ENCODE measurements at places on chromosomes 13 and 19.
A peak's percentile ranks its signal among the peaks of the same experiment; 100 is the strongest.

DNA sequence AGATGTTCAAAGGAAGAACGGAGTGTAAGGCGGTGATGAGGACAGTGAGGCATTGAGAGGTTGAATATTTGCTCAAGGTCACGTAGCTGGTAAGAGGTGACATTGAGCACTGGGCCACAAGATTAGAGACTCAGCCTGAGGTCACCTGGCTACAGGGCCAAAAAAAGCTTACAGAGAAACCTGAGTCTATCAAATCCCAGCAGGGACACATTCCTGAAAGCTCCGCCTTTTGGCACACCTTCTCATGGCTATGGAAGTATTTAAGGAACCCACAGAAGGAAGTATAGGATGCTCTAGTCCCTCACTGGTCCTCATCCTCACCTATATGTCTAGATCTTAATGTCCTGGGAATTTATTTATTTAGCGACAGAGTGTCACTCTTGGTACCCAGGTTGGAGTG lies 17.4 kb downstream of the ZNF586 start:
- no peak for DNase-seq

DNA sequence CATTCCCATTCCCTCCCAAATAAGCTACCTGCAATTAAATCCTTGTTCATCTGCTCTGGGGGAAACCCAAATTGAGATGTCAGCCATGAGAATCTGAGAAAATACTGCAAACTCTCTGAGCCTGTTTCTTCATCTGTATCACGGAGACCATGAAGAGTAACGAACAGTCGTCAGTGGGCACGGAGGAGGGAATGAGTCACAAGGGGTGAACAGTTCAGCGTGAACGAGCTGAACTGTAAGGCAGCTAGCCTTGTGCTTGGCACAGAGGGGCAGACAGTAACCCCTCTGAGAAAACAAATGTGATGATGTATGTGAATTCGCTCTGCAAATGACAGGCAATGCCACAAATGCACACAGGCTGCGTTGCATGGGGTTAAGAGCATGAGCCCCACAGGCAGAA lies 288.7 kb downstream of the FOXO1 start:
- DNase-seq, result no peak

GRCh38 chr19:42683917-42684513 lies 56.3 kb downstream of the PSG3 start:
- DNase-seq, result peak; percentile 59

- DNase-seq, result peak; percentile 60
Observed at GRCh38 chr19:12720851-12721655, 2.7 kb downstream of the TNPO2 start.

GRCh38 chr13:76527041-76527440 lies 359.2 kb downstream of the KCTD12 start:
- no peak for DNase-seq

DNA sequence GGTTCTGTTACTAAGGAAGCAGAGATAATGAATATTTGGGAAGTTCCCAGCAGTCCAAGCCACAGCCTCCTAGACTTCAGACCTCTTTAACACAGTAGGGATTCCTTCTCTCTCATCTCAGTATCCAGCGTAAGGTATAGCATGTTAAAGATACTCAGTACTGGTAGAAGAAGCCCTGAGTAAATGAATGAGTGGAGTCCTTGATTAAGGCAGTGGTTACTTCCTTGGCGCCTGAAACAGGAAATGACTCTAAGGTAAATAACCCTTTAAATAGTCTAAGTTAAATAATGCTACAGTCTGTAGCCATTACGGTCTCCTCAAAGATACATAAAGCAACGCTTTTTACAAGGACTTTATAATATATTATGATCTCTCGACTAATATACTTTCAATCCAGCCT lies 650.8 kb upstream of the MIR17HG start:
- peak; percentile 1 for DNase-seq

DNA sequence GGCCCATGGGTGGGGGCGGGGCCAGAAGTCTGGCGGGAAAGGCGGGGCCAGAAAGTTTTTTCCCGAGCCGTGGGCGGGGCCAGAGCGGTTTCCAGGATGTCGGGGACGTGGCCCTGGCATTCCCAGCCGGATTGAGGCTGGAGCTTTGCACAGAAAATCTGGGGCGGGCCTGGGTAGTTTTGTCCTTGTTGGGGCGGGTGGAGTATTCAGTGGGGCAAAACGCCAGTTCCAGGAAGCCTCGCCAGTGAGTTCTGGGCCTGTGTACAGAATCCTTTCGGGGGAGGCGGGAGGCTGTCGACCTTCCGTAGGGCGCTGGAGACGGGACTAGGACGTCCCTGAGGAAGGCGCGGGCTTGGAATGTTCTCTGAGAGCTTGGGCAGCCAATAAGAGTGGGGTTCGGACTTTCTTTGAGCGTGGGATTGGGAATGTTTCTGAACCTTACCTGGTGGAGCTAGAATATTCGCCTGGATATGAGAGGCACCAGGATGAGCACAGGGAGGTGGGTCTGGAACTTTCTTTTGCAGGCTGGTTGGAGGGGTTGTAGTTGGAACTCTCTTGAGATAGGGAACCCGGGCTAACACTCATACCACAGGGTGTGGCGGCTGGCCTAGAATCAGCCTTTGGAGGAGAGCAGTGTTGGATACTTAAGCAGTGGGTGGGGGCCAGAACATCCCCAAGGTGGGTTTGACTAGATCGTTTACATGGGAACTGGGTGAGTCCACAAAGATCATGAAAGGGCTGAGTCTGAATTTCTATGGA lies 1.3 kb downstream of the CCDC9 start:
- peak; percentile 56 for DNase-seq

- DNase-seq, result no peak
Observed at GRCh38 chr13:76697288-76697687, 188.9 kb downstream of the KCTD12 start.

- no peak for DNase-seq
Observed at GRCh38 chr13:85436029-85436428, 363.2 kb downstream of the SLITRK6 start.

DNA sequence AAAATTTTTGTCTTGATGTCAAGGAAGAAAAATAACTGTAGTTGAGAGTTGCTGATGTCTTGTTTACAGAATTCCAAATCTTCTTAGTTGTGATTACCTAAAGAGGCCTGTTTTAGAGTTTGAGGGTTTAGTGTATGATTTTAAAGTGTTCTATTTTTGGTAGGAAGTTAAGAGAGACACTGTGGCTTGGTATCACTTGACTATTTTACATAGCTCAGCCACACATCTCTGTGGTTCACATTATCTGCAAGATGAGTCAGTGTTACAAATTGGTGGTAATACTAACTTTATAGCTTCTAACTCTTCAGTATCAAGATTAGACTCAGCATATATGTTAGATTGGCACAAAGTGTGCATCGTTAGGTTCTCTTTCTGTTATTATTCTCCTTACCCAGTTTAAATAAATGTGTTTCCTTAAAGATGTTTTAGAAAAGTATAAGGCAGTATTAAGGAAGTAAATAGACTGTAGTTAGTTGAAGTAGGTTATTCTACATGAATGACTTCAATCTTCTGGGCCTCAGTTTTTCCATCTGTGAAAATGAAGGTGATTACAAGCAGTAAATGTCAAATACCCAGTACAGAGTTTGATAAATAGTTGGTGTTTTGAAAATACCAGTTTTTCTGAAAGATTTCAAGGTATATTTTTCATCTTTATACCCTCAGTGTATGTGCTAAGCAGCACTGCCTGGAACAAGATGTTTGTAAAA lies 33.4 kb downstream of the COG6 start:
- DNase-seq, result peak; percentile 64

DNA sequence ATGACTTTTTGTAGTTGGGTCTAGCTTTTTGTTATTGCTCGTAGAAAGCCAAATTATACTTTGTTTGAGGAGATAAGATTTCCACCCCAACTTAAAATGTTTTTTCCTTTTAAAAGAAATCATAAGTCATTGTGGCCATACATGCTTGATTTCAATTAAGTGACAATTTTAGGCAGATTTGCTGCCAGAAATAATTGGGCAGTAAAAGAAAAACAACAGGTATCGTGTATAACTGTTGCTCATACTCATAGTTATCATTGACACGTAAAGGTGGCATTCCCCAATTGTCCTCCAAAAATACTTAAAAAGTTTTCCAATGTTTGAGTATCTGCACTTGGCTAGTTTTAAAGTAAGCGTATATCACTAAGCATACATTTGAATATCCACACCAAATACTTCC lies 313.0 kb downstream of the TEX29 start:
- DNase-seq, result no peak

DNA sequence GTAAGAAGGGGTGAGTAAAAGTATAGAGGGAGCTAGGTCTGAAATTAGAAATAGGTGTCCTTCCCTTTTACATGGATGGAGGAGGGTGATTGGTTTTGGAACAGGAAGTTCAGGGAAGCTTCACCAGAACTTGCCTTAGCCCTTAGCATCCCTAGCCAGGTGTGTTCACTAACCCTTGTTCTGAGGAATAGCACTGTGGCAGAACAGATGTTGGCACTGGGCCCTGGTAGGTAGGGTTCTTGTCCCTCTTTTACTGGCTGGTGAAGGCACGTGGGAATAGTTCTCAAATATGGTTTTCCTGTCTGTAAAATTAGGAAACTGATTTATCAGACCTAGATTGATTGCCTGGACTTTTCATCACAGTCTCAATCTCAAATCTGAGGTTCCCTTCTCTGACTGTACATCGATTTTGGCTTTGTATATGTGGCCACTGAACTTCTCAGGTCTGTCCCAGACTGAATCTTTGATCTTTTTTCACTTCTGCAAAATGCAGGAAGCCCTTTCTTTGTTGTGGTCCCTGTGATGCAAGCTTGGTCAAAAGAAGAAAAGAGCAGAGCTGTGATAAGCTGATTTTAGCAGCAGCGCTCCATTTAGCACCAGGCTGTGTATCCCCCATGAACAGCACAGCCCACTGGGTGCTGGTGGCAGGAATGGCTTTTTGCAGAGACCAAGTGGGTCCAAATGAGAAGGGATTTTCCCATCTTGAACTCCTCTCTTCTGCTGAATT lies 86.2 kb upstream of the HTR2A start:
- peak; percentile 69 for DNase-seq

Measured in hematopoietic multipotent progenitor cell treated with erythropoietin and hydrocortisone succinate and interleukin-3 and kit ligand, for 4 days (in vitro differentiated cells).